Upper lobe of right lung (tissue), 1 donor: ENCODE measurements at places on chromosomes 16 and 17. TPM values are rescaled to one million over a fixed set of nuclear protein-coding genes. Genes with fewer than 3 reads are reported as not detected.

DNA sequence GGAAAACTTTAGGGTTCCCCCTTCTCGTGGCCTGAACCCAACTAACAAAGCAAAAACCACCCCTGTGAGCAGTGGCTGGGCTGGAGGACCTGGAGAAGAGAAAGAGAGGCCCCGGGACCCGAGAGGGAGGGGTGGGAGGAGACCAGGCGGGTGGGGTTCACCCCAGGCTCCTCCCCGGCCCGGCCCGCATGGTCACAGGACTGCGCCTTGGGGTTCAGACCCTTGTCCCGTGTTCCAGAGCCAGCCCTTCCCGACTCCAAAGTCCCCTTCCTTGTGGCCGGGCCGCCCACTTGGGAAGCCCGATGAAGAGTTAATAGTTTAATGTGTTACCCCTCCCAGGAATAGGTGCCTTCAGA is 852 bp downstream of the MARVELD3 start:
- DNase-seq, result peak; percentile 77
- peaks cover 24% of the 10 kb centered on the region for H3K27me3 ChIP-seq
- H3K4me3 ChIP-seq, result peak overlapping the region; percentile 52

GRCh38 chr17:66214884-66215528 is 14.2 kb downstream of the APOH start:
- DNase-seq, result no peak
- no peaks in the 10 kb centered on the region for H3K36me3 ChIP-seq
- no peak overlapping the region for H3K4me3 ChIP-seq

DNA sequence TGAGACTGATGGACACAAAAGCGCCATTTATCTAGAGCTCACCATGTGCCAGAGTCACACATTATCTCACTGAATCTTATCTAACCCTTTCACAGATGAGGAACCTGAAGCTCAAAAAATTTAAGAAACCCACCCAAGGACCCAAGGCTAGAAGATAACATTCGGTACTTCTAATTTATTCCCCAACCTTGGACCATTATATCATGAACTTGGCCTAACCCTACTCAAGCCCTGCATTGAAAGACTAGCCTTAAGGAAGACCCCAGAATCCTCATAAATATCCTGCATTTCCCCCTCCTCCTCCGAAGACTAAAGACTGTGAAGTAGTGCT is 548 bp upstream of the DYNC1LI2 start:
- H3K4me1 ChIP-seq, result peaks cover 27% of the 10 kb centered on the region
- peak overlapping the region; percentile 100 for H3K4me3 ChIP-seq
- no peak for DNase-seq
- H3K27ac ChIP-seq, result peak overlapping the region; percentile 92

GRCh38 chr16:19737306-19738038 is 19.4 kb downstream of the IQCK start:
- no peaks in the 10 kb centered on the region for H3K4me1 ChIP-seq
- no peak for DNase-seq
- no peak overlapping the region for H3K27ac ChIP-seq
- H3K36me3 ChIP-seq, result no peaks in the 10 kb centered on the region
- H3K27me3 ChIP-seq, result no peaks in the 10 kb centered on the region

DNA sequence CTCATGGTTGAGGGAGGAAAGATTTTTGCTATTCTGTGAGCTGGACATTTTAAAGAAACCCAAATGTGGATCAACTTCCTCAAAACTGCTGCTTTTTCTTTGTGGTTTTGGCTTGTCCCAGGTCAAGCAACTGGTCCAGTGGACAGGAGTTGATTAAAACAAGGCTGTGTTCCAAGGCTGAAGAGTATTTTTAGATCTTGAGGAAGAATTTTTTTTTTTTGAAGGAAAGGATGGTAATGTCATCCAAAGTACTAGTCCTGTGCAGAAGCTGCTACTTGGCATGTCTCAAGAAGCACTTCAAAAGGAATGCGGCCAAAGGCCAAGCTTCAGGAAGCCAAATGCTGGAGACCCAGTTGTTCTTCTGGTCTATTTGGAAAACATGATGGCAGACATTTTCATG is 8.0 kb upstream of the MYH2 start:
- H3K4me3 ChIP-seq, result no peak overlapping the region
- H3K27ac ChIP-seq, result no peak overlapping the region
- no peak for DNase-seq
- no peaks in the 10 kb centered on the region for H3K27me3 ChIP-seq
- no peaks in the 10 kb centered on the region for H3K4me1 ChIP-seq
- no peaks in the 10 kb centered on the region for H3K36me3 ChIP-seq

GRCh38 chr17:77095461-77095860 is 45.3 kb upstream of the SEC14L1 start:
- DNase-seq, result no peak
- no peaks in the 10 kb centered on the region for H3K27me3 ChIP-seq
- H3K4me3 ChIP-seq, result no peak overlapping the region

- H3K36me3 ChIP-seq, result peaks cover 5% of the 10 kb centered on the region
- H3K27ac ChIP-seq, result no peak overlapping the region
- DNase-seq, result no peak
- no peaks in the 10 kb centered on the region for H3K27me3 ChIP-seq
These were observed 21.3 kb downstream of the SULT1A2 start for GRCh38 chr16:28575446-28576109.

Gene MILR1
- 17.9 TPM for total RNA-seq

Gene DRC7
- total RNA-seq, result not detected

Gene GSPT1
- 106 TPM for total RNA-seq

Gene TMC5
- 68.7 TPM for total RNA-seq

Gene BCAS3
- 23.5 TPM for total RNA-seq
